ENCODE measurements at places on chromosomes 1 and 21.

GRCh38 chr1:100750005-100750885 lies 30.7 kb downstream of the VCAM1 start:
- DNase-seq = no peak

GRCh38 chr1:18407166-18408045 lies 73.3 kb upstream of the KLHDC7A start:
- DNase-seq = no peak

DNA sequence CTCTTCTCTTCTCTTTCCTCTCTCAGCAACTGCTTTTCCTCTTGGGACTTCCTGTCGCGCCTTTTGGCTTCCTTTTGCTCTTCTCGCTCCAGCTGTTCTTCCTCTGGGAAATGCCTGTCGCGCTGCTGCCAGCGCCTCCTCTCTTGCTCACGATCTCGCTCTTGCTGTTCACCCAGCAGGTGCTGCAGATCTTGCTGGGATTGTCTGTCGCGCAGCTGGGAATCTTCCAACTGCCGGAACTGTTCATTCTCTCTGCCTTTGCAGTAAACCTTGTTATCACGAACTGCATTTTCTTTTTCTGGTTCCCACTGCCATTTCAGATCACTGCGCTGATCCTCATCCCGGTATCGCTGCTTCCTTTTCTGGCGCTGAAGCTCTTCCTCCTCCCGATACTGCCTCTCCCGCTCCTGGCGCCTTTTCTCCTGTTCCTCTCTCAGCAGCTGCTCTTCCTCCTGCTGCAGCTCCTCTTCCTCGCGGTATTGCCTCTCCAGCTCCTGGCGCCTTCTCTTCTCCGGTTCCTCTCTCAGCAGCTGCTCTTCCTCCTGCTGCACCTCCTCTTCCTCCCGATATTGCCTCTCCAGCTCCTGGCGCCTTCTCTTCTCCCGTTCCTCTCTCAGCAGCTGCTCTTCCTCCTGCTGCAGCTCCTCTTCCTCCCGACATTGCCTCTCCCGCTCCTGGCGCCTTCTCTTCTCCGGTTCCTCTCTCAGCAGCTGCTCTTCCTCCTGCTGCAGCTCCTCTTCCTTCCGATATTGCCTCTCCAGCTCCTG lies 5.8 kb downstream of the TCHH start:
- DNase-seq = no peak

DNA sequence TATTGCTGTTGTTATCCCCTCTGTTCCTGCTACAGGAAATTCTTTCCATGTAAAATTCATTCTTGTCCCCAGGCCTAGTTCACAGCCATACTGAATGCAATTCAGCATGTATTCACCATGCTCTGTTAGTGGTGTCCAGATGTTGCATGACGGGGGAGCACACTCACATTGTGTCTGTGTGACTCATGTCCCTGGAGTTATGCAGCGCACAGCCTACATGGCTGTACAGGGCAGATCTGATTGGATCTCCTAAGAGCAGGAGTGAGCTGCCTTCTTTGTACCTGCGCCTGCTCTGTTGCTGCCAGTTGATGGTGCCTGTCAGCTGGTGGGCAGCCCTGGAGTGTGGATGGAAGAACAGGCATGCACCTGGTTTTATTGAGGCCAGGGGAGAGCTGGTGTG lies 17.6 kb downstream of the HTR6 start:
- DNase-seq = no peak

DNA sequence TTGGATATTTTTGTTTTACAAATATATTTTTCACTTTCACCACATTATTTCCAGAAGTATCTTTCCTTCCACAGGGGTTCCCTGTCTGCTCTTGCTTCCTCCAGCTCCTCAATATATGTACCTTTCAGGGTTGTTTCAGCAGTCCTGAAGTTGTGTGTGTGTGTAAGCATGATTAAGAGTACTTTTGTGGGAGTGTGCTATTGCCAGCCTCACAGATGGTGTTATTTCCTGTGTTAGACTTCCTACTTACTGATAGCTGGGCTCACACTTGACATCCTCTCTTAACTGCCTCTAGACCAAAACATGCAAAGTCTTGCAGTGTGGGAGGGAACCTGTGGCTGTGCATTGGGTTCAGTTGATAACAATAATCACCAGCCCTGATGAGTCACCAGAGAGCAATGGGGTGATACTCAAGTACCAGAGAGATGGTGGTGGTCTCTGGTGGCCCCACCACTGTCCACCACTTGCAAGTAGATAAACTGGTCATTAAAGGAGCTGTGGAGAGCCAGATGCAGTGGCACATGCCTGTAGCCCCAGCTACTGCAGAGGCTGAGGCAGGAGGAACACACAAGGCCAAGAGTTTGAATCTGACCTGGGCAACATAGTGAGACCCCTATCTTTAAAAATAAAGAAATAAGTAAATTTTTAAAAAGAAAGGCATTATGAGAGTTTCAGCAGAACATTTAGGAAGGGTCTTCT lies 126.7 kb downstream of the NR5A2 start:
- peak; percentile 31 for DNase-seq

GRCh38 chr1:19613171-19613703 lies 30.9 kb upstream of the NBL1 start:
- DNase-seq = no peak

GRCh38 chr1:193062698-193063463 lies 3.5 kb downstream of the RO60 start:
- no peak for DNase-seq

GRCh38 chr1:186958520-186958919 lies 129.8 kb downstream of the PLA2G4A start:
- DNase-seq = no peak

- no peak for DNase-seq
Measured at GRCh38 chr1:22676916-22677583, 24.0 kb downstream of the C1QB start.

DNA sequence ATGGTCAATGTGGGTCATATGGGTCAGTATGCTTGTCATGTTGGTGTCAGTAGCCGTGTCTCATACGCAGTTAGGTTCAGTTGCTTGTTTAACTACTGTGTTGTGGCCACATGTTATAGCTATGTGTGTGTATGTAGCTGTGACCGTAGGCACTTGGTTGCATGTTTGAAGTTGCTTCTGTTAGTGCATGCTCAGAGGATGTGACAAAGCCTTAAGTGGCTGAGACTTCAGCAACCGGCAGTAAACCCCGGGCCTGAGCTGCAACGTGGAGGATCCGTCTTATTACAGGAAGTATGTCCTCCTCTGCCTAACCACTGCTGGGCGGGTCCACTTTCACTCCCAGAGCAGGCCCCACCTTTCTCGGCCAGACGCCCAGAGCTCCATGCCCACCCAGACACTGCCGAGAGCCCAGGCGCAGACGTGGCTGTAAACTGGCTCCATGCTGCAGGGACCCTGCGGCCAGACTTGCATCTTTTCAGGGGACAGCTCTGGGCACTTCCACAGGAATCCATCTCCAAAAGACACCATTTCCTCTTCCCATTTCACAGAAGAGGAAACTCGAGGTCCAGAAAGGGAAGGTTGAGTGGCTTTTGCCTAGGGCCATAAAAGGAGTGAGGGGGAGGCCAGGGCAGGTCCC lies 2.2 kb downstream of the TCEA3 start:
- DNase-seq = no peak

GRCh38 chr1:58767143-58767542 lies 16.7 kb downstream of the JUN start:
- no peak for DNase-seq

- no peak for DNase-seq
Measured at GRCh38 chr1:76857138-76857537, 10.1 kb upstream of the ST6GALNAC5 start.

DNA sequence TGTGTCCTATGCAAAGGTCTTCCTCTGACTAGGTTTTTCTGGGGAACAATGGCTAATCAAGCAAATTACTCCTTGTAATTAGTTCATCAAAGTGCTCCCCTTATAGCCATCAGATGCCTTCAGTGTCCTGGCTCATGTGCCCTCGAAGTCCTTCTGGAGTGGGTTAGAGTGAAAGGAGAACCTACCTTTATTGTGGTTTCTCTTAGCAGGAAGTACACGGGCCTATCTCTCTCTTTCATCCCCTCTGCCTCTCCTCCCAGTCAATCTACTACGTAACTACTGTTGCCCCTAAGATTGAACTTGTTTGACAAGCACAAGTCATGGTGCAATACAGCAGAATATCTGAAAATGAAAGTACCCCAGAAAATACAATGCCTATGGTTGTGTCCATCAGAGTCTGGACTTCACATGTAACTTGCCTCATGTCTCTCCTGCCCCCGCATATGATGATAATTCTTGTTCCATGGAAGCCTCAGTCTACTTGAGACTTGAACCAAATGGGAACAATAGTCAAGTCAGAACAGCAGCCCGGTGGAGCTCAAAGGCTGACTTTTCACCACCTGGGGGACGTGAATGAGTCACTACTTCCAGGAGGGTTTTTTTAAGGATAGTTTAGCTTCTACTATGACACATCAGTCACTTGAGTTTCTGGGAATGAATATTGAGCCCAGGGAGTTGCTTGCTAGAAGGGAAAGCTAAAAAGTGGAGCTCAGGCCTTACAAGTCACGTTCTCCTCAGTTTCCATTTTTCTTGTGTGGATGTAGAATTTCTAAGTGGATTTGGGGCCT lies 243.6 kb downstream of the TNR start:
- DNase-seq = no peak

- DNase-seq = no peak
Measured at GRCh38 chr1:159996653-159997052, 35.1 kb downstream of the PIGM start.

DNA sequence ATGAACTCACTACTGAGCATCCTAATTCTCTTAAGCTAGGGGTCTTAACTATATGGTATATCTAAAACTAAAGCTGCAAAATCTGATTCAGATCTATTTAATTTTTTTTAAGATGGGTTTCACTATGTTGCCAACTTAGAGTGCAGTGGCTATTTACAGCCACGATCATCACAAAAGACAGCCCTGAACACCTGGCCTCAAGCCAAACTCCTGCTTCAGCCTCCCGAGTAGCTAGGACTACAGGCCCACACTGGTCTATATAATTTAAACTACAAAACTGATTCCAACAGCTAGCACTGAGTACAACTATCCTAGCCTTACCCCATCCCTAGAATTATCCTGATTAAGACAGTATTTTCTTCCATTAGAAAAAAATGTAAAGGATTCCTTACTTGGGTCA lies 37.1 kb downstream of the EIF4G3 start:
- no peak for DNase-seq

DNA sequence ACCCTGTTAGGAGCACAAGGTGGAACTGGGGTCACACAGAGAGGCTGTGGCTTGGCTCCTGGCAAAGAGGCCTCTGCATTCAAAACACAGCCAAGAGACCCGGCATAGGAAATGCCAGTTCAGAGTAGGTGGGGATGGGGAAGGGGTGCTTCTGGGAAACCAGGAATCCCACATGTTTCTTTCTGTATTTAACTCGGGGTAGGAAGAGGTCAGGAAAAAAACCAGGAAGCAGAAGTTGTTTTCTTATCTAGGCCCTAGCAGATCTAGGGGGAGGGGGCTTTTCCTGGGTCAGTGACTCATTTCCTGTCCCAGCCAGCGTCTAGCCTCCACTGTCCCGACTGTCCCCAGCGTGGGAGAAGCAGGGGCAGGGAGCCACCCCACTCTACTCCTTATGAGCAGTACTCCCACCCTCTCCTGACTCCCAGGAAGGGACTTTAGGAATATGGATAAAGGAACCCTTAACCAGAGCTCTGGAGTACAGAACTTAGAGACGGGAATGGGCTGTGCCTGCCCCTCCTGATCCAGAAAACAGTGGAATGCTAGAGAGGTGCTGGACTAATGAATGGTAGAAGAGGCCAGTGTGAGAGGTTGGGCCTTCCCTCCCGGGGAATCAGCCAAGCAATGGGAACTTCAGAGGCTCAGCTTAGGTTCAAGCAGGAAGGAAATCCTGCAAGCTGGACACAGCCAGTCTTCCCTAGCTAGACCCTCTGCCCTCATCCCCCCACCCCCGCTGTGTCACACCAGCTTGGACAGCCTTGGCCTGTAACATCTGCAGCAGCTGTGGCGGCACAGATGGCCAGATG lies 5.7 kb downstream of the FHL3 start:
- no peak for DNase-seq

DNA sequence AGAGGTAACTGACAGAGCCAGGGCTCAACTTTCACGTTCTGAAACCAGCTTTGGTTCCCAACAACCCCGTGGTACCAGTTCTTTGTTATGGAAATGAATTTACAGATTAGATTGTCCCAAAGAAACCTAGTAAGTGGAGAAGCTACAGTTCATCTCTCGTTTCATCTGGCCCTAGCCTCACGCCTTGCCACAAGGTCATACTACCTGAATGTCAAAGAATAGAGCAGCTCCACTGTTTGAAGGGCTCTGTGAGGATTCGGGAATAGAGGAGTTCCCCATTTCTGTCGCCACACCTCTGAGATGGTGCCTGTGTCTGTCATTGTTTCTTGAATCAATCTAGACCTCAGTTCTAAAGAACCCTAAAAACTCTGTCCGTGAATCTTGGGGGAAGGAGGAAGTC lies 15.0 kb upstream of the CDC42 start:
- DNase-seq = no peak

GRCh38 chr1:89946532-89946931 lies 48.4 kb upstream of the ZNF326 start:
- DNase-seq = no peak

DNA sequence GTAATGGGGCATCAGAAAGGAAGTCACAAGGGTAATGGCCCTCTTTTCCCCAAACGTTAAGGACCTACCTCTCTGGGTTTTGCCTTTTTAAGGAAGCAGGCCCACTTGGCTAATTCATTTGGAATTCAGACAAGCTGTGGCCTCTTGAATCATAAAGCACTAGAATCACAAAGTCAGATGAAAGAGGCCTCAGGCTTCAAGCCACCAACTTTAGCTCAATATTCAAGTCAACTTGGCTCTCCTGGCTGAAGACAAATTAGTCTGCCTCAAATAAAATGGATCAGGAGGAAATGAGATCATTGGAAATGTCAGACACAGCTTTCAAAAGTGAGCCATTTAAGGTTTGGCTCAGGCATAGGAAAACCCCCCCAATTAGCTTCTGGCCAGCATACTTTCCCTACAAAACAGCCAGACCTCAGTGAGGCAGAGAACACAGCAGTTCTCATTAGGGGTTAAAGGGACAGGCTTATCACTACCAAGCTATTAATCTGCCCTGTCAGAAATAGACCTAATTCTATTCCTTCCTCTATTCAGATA lies 34.3 kb downstream of the SLC35D1 start:
- DNase-seq = no peak

GRCh38 chr21:34330055-34330454 lies 33.8 kb upstream of the KCNE2 start:
- no peak for DNase-seq

- DNase-seq = no peak
Measured at GRCh38 chr1:99919220-99919619, 50.6 kb upstream of the SLC35A3 start.

DNA sequence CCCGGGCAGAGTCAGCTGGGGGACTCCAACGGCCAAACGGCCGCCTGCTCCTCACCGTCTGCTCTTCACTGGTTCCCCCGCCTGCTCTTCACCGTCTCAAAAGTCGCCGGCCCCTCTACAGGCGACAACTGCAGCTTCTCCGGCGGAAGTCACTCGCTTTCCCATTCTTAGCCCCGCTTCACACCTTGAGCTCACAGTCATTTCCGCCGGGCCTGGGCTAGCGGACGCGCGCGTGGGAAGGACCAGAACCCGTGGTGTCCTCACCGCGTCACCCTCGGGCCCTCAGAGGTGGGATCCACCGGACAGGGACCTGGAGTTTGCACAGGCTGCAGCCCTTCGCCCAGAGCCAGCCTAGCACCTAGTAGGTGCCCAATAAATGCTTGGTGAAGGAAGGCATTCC lies 27.9 kb upstream of the HJV start:
- no peak for DNase-seq
